Naive B cell (primary cell): ENCODE measurements at places on chromosomes 3 and 15. TPM values are rescaled to one million over a fixed set of nuclear protein-coding genes. Genes with fewer than 3 reads are reported as not detected.

Gene ARHGAP11A
- 2.1 TPM for polyA plus RNA-seq

Gene RPL29
- polyA plus RNA-seq, result 871 TPM

Gene ACAA1
- 44.3 TPM for polyA plus RNA-seq

Gene VPS33B
- polyA plus RNA-seq, result 6.6 TPM

Gene MASP1
- polyA plus RNA-seq, result not detected

Gene CNTN3
- polyA plus RNA-seq, result not detected

Gene SEMA3B
- polyA plus RNA-seq, result not detected

Gene TRIM42
- polyA plus RNA-seq, result not detected

Gene SLC4A7
- 3.8 TPM for polyA plus RNA-seq

Gene GOLGA6D
- polyA plus RNA-seq, result not detected

Gene SHC4
- not detected for polyA plus RNA-seq

Gene RASGRF1
- polyA plus RNA-seq, result not detected

Gene DENND6A
- polyA plus RNA-seq, result 31.0 TPM

Gene BMF
- 5.2 TPM for polyA plus RNA-seq

Gene ZNF620
- 2.8 TPM for polyA plus RNA-seq

Gene IQCH
- not detected for polyA plus RNA-seq

Gene ZNF860
- polyA plus RNA-seq, result 12.5 TPM

Gene RASL12
- polyA plus RNA-seq, result not detected

Gene EHHADH
- polyA plus RNA-seq, result 0.34 TPM

Gene TLE3
- 14.0 TPM for polyA plus RNA-seq

Gene SNUPN
- 21.9 TPM for polyA plus RNA-seq

Gene TGM5
- not detected for polyA plus RNA-seq

Gene C3orf20
- polyA plus RNA-seq, result not detected

Gene P2RY12
- 0.57 TPM for polyA plus RNA-seq

Gene DNAH12
- polyA plus RNA-seq, result 0.71 TPM

Gene TTC21A
- polyA plus RNA-seq, result 11.7 TPM

Gene CISH
- polyA plus RNA-seq, result 0.73 TPM

Gene SPTSSB
- polyA plus RNA-seq, result not detected

Gene ARL6
- polyA plus RNA-seq, result 4.3 TPM

Gene HAPLN3
- 2.1 TPM for polyA plus RNA-seq

Gene ADAMTS7
- not detected for polyA plus RNA-seq

Gene DNASE1L3
- 41.5 TPM for polyA plus RNA-seq

Gene FBXO40
- 0.17 TPM for polyA plus RNA-seq

Gene TRPM1
- not detected for polyA plus RNA-seq

Gene NAALADL2
- not detected for polyA plus RNA-seq

Gene MFN1
- 23.2 TPM for polyA plus RNA-seq

Gene PTPRG
- polyA plus RNA-seq, result 0.17 TPM

Gene ISL2
- not detected for polyA plus RNA-seq

Gene CHST14
- 1.4 TPM for polyA plus RNA-seq

Gene TUSC7
- not detected for polyA plus RNA-seq

Gene APEH
- 80.6 TPM for polyA plus RNA-seq

Gene PPP1R14D
- not detected for polyA plus RNA-seq

Gene GCNT3
- not detected for polyA plus RNA-seq

Gene THRB
- 5.1 TPM for polyA plus RNA-seq

Gene CFAP44
- 0.43 TPM for polyA plus RNA-seq

Gene RTP4
- polyA plus RNA-seq, result 4.9 TPM

Gene TRMT10C
- polyA plus RNA-seq, result 56.5 TPM

Gene CAV3
- not detected for polyA plus RNA-seq
